Mesenchymal stem cell (in vitro differentiated cells and primary cell): ENCODE measurements at places on chromosomes 3 and 15.

DNA sequence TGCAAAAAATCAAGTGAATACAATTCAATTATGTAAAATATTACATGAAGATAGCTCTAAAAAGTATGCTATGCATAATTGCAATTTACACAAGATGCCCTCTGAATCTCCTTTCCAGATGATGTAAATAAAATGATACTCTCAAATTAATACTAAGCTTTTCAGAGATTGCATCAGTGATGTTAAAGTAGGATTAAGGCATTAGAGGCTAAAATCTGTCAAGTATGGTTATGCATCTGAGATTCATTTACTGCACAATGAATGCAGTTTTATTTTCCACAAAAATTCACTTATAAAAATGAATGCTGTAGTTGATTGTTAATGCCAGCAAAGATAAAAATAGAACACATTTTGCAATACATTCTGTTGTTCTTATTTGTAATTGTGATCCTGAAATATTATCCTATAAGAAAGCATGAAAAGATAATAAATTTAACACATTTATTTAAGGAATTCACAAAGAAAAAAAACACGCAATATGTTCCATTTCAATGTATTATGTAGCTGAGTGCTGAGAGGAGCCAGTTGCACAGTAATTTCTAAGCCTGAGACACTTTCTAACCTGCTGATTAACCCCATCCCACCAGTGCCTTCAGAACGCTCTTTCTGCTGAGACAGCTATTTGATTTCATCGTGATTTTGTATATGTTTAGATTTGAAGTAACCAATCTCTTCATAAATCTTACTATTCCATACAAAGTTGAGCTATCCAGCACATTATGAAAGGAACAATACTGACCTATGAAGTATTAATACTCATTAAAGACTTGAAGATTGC, 224.4 kb downstream of the CADM2 start:
- H3K4me3 ChIP-seq = no peak overlapping the region
- no peak for DNase-seq
- H3K36me3 ChIP-seq = no peaks in the 10 kb centered on the region
- no peaks in the 10 kb centered on the region for H3K27me3 ChIP-seq

- no peaks in the 10 kb centered on the region for H3K27me3 ChIP-seq
- H3K27ac ChIP-seq = no peak overlapping the region
- no peaks in the 10 kb centered on the region for H3K36me3 ChIP-seq
- H3K4me3 ChIP-seq = no peak overlapping the region
- no peak for DNase-seq
These were observed 45.7 kb upstream of the STT3B start for GRCh38 chr3:31486865-31487533.

- no peaks in the 10 kb centered on the region for H3K36me3 ChIP-seq
- no peak overlapping the region for H3K27ac ChIP-seq
- H3K27me3 ChIP-seq = no peaks in the 10 kb centered on the region
These were observed 159.4 kb downstream of the ZIC4 start for GRCh38 chr3:147246906-147247305.

- DNase-seq = no peak
- H3K4me1 ChIP-seq = peaks cover 12% of the 10 kb centered on the region
- H3K36me3 ChIP-seq = no peaks in the 10 kb centered on the region
These were observed 16.1 kb upstream of the AHSG start for GRCh38 chr3:186596568-186597287.

- H3K36me3 ChIP-seq = peaks cover 54% of the 10 kb centered on the region
- no peaks in the 10 kb centered on the region for H3K4me1 ChIP-seq
- no peak for DNase-seq
- no peak overlapping the region for H3K4me3 ChIP-seq
- H3K27me3 ChIP-seq = no peaks in the 10 kb centered on the region
- no peak overlapping the region for H3K27ac ChIP-seq
These were observed 109.0 kb upstream of the NEDD4 start for GRCh38 chr15:56102441-56102840.

GRCh38 chr3:142604940-142605339, 8.7 kb downstream of the PLS1 start:
- no peak overlapping the region for H3K27ac ChIP-seq
- H3K4me1 ChIP-seq = no peaks in the 10 kb centered on the region
- no peaks in the 10 kb centered on the region for H3K36me3 ChIP-seq
- H3K27me3 ChIP-seq = no peaks in the 10 kb centered on the region

DNA sequence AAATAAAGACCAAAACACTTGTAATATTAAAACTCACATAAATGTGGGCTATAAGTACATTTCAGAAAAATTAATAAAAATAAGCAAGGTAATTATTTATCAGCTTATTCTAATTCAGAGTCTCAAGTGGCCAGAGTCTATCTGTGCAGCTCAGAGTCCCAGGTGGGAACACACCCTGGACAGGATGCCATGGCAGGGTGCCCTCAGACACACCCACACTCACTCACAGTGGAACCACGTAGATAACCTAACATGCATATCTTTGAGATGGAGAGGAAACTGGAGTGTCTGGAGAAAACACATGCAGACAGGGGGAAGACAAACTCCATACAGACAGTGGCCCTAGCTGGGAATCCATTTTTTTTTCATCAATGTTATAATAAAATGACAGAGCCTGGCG, 37.2 kb downstream of the FSIP1 start:
- H3K4me1 ChIP-seq = no peaks in the 10 kb centered on the region
- no peak overlapping the region for H3K4me3 ChIP-seq
- DNase-seq = no peak
- H3K27ac ChIP-seq = no peak overlapping the region
- H3K27me3 ChIP-seq = no peaks in the 10 kb centered on the region
- no peaks in the 10 kb centered on the region for H3K36me3 ChIP-seq

DNA sequence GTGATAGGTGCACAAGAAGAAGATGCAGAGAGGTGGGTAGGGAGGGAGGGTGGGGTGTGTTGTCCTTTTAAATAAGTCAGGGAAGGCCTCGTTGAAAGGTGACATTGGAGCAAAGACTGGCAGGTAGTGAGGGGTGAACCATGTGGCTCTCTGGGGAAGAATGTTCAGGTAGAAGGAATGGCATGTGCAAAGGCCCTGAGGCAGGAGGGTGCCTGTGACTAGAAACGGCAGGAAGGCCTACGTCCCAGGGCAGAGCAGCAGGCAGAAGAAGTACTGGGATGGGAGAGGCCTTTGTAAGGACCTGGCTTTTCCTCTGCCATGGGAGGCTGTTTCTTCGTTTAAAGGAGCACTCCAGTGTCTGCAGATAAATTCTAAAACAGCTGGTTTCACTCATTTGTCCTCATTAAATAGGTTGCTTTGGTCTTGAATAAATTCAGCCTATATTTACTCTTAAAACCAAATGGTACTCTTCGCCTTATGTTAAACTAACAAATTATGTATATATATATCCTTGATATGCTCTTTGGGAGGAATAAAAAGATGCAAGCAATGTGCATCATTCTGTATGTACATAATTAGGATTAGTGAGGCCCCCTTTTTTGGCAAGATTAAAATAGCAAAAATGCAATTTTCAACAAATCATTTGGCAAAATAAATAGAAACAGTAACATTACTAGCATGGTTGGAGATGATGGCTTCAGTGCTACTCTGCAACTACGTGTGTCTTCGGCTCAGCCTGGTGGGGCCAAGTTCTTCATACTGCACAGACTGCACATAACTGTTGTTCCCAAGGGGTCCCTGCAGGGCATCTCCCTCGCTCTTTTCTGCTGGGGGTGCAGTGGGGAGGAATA, 151.4 kb downstream of the KLF13 start:
- H3K4me1 ChIP-seq = peaks cover under 1% of the 10 kb centered on the region
- H3K4me3 ChIP-seq = no peak overlapping the region
- H3K27ac ChIP-seq = no peak overlapping the region
- H3K27me3 ChIP-seq = peaks cover 17% of the 10 kb centered on the region
- DNase-seq = no peak

DNA sequence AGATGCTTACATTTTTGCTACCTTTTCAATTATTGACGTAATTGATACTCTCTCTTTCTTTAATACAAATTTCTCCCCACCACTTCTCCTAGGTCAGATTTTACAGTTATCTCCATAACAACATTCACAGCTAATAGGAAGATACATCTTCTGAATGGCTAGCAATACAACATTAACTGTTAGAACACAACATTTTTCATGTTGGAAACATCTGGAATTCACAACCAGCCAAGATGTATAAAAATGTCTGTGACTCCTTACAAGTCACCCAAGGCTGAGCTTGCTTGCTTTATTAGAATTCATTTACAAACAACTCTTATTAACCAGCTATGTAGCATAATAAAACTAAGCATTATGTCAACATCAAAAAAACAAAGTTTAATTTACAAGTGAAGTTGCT, 81.0 kb upstream of the ROBO2 start:
- no peaks in the 10 kb centered on the region for H3K27me3 ChIP-seq
- H3K27ac ChIP-seq = no peak overlapping the region
- H3K4me3 ChIP-seq = no peak overlapping the region
- no peaks in the 10 kb centered on the region for H3K36me3 ChIP-seq

- no peak overlapping the region for H3K4me3 ChIP-seq
- DNase-seq = no peak
- H3K27me3 ChIP-seq = no peaks in the 10 kb centered on the region
- H3K36me3 ChIP-seq = no peaks in the 10 kb centered on the region
These were observed 480.5 kb upstream of the ARRDC4 start for GRCh38 chr15:97479957-97480356.

GRCh38 chr3:8532251-8532871, 30.7 kb downstream of the LMCD1 start:
- peak; percentile 76 for DNase-seq
- peaks cover 22% of the 10 kb centered on the region for H3K4me1 ChIP-seq
- H3K36me3 ChIP-seq = peaks cover 22% of the 10 kb centered on the region
- no peaks in the 10 kb centered on the region for H3K27me3 ChIP-seq
- H3K4me3 ChIP-seq = peak overlapping the region; percentile 50

DNA sequence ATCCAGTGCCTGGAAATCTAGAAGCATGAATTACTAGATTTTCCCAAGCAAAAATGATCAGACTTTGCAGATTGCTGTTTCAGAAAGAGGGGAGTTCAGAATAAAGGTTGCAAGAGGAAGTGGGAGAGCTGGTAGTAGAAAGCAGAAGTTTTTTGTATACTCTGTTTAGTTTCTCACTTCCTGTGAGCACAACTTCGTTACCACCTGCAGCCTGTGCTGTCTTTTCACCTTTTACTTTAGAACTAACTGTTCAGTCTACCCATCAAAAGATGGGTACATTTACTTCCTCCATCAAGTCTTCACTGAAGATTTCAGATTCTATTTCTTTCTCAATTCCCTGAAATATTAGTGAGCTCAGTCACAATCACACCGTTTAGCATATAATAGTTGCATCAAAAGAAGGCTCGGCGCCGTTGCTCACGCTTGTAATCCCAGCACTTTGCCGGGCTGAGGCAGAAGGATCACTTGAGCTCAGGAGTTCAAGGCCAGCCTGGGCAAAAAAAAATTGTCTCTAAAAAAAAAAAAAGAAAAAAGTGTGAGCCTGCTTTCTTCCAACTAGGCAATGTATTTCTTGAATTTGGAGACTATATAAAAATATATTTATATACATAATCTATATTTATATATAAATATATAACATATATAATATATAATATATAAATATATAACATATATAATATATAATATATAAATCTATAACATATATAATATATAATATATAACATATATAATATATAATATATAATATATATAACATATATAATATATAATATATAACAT, 1.8 kb upstream of the CEP97 start:
- H3K4me1 ChIP-seq = no peaks in the 10 kb centered on the region
- no peak for DNase-seq
- peaks cover under 1% of the 10 kb centered on the region for H3K36me3 ChIP-seq
- no peaks in the 10 kb centered on the region for H3K27me3 ChIP-seq
- H3K4me3 ChIP-seq = no peak overlapping the region

GRCh38 chr3:157120071-157120892, 39.7 kb downstream of the CCNL1 start:
- H3K27me3 ChIP-seq = no peaks in the 10 kb centered on the region
- H3K36me3 ChIP-seq = no peaks in the 10 kb centered on the region
- no peak overlapping the region for H3K4me3 ChIP-seq
- peaks cover 6% of the 10 kb centered on the region for H3K4me1 ChIP-seq
- H3K27ac ChIP-seq = no peak overlapping the region

GRCh38 chr15:84142888-84143337, 92.7 kb upstream of the GOLGA6L4 start:
- DNase-seq = peak; percentile 87
- no peak overlapping the region for H3K4me3 ChIP-seq
- no peak overlapping the region for H3K27ac ChIP-seq
- H3K36me3 ChIP-seq = no peaks in the 10 kb centered on the region
- no peaks in the 10 kb centered on the region for H3K27me3 ChIP-seq
- H3K4me1 ChIP-seq = peaks cover 1% of the 10 kb centered on the region

- no peaks in the 10 kb centered on the region for H3K4me1 ChIP-seq
- H3K36me3 ChIP-seq = no peaks in the 10 kb centered on the region
- no peak overlapping the region for H3K27ac ChIP-seq
- DNase-seq = no peak
- H3K4me3 ChIP-seq = no peak overlapping the region
These were observed 161.2 kb downstream of the MINAR1 start for GRCh38 chr15:79593119-79593869.

DNA sequence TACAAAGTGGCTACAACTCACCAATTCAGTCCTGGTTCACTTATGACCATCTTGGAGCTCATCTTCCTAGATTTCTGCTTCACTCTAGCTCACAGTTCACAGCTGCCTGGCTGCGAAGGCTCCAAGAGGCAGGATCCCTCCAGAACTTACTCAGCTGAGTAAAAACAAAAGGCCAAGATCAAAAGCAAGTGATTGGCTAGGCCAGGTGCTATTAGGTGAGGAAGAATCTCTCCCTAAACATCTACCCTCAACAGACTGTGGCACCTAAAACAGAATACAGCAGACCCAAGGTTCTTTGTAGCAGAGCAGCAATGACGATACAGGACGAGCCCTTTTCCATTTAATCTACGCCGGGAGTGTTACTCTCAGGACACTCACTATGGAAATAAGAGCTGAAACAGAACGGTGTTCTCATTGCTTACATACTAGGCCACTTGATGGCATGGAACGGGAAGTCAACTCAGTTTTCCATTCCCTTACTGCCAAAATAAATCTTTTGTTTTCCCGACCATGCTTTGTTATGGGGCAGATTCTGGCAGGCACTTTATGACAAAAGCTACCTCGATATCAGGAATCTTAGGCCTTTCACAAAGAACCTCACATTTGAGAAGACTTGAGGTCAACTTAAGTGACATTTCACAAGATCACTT, 901 bp downstream of the ICE2 start:
- peaks cover 2% of the 10 kb centered on the region for H3K4me1 ChIP-seq
- no peaks in the 10 kb centered on the region for H3K27me3 ChIP-seq

DNA sequence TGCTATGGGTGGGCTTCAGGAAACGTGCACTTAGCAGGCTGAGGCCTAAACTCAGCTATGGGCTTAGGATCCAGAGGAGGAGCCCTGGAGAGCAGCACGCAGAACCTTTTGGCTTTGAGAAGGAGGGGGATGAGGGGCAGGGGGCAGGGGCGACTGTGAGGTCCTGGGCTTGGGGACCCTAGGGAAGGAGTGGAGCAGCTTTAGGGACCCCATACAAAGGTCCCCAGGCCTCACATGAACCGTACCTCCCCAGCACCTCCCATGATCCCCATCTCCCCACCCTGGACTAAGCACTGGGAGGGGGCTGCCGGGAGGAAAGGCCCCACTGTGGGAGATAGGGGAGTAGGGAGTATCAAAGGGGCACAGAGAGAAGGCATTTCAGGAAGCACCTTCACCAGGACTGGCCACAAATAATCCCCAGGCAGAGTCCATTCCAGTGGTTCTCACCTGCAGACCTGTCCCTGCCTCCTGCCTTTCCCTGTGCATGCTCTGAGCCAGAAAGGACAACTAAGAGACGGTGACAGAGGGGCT, 62.0 kb upstream of the KLF13 start:
- H3K4me1 ChIP-seq = peaks cover 50% of the 10 kb centered on the region
- H3K27ac ChIP-seq = no peak overlapping the region
- H3K27me3 ChIP-seq = no peaks in the 10 kb centered on the region
- no peak overlapping the region for H3K4me3 ChIP-seq
